ENCODE measurements at places on chromosomes 2 and 18.

DNA sequence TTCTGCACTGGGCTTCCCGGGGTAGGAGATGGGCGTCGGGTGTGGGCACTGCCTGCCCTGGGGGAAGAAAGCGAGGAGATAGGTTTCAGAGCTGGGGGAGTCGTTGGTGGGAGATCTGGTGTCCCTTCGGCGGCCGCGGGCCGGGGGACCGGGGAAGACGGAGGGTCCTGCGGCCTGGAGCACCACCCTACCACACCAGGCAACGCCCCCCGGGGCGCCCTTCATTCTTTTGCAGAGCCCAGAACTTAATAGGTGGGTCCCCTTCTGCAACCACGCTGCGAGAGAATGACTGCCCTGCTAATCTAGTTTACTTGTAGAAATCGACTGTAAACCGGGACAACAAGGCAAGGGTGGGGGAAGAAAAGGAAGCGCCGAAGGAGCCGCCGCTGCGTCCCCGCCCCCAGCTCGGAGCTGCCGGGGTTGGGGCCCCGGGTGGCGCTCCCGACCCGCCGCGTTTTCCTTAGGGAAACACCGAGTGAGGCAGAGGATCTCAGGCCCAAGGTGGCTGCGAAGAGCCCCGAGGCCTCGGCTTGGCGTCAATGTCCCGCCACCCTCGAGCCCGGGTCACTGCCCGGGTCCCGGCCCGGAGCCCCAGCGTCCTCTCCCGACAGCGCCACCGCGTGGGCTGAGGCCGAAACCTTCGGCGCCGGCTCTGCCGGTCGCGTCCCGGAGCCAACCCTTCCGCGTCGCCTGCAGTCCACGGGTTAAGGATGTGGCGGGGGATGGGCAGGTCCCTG is 5.4 kb upstream of the SATB2 start:
- peak; percentile 29 for DNase-seq

- no peak for DNase-seq
These were observed 197.8 kb downstream of the CTIF start for GRCh38 chr18:48736321-48737260.

DNA sequence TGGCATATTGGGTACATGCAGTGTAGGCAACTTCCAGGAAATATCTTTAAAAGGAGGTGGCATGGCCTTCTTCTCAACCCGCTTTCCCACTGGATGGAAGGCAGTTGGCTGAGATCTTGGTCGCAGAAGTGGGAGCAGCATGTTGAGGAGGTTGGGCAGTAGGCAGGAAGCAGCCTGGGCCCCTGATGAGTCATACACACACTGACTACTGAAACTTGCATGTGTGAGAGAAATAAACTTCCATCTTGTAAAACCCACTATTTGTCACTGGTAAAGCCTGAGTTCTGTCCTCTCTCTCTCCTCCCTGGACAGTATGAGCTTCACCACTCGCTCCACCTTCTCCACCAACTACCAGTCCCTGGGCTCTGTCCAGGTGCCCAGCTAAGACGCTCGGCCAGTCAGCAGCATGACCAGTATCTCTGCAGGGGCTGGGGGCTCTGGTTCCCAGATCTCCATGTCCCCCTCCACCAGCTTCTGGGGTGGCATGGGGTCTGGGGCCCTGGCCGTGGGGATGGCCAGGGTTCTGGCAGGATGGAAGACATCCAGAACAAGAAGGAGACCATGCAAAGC is 233.8 kb upstream of the SPRED2 start:
- no peak for DNase-seq

- DNase-seq, result no peak
These were observed 481 bp downstream of the DCDC2C start for GRCh38 chr2:3703757-3704355.

- DNase-seq, result no peak
These were observed 780 bp upstream of the ITGAV start for GRCh38 chr2:186588940-186589611.

DNA sequence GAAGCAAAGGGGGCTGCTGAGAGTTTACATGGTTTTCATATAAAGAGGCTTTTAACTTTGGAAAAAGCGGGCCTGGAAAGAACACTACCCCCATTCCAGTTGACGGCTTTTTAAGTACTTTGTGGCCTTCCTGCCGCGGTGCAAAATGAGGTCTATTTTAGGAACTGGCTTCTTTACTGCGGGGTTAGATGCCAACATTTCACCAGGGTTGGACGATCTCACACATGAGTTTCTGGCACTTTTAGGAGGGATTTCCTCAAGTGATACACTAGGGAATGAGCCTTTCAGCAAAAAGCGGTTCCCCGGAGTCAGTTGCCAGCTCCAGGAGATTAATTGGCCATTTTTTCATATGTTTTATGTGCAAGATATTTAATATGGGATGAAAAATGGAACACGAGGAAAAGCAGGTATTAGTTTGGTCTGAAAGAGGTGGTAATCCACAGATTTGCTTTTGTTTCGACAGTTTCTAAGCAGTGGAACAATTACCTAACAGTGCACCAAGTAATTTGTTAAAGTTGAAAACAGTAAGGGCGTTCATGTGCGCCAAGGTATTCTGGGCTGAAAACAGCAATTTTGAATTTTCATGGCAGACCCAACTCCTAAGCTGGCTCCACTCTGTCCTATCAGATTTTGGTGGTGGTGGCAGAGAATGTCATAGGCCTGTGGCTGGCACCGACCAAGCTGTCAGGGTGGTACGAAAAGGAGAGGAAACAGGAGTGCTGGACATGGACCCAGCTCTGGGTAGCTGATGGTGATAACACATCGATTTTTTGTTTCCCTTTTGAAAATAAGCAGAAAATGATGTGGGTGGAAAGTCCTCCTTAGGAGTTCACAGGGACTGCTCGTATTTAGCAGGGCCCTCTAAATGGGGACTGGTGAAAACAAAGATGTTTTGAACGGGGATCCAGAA is 55.6 kb upstream of the FZD5 start:
- DNase-seq, result no peak

GRCh38 chr2:173584676-173585458 is 230.2 kb downstream of the CDCA7 start:
- no peak for DNase-seq

DNA sequence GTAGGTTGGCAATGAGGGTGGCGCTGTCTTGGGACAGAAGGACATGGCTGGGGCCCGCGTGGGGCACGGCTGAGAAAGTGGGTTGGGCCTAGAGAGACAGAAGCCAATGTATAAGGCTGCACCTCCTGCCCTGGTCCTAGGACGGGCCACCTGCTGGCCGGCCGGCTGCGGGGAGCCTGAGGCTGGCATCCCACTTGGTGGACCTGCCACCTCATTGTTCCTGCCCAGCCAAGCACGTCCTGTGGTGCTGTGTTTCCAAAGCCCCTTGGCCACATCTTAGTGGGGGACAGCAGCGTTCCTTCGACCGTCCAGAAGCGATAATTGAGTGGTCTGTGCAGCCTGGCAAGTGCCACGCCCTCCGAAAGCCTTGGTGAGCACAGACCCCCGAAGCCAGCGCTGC is 223.9 kb downstream of the LDLRAD4 start:
- DNase-seq, result no peak

- DNase-seq, result peak; percentile 62
These were observed 128.7 kb upstream of the L3MBTL4 start for GRCh38 chr18:6543330-6543908.

DNA sequence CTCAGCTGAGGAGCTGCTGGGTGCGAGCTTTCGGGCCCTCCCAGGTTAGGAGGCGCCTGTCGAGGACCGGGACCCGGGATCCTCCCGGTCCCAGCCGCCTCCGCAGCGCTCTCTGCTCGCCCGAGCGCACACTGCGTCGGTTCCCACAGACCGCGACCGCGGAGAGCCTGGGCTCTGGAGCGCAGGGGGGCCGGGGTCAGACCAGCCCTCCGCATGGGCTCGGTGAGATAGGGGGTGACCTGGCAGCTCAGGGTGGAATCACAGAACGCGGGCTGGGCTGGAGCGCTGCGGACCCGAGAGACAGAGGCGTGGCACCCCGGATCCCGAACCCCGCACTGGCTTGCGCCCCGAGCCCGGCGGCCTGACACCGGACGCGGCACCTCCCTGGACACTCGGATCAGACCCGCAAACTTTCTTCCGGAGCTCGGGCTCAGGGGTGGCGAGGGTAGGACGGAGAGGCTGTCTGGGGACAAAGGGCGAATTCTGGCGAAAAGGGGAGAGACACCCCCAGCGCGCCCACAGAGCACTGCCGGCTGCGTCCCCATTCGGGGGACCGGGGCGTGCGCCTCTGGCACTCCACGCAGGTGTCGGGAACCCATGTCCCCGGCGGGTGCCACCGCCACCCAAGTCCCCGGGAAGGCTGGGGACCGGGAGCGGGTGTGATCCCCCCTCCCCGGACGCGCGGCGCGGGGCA is 612 bp downstream of the DIPK1C start:
- DNase-seq, result no peak

- no peak for DNase-seq
These were observed 38.0 kb upstream of the ATL2 start for GRCh38 chr2:38415023-38415422.

DNA sequence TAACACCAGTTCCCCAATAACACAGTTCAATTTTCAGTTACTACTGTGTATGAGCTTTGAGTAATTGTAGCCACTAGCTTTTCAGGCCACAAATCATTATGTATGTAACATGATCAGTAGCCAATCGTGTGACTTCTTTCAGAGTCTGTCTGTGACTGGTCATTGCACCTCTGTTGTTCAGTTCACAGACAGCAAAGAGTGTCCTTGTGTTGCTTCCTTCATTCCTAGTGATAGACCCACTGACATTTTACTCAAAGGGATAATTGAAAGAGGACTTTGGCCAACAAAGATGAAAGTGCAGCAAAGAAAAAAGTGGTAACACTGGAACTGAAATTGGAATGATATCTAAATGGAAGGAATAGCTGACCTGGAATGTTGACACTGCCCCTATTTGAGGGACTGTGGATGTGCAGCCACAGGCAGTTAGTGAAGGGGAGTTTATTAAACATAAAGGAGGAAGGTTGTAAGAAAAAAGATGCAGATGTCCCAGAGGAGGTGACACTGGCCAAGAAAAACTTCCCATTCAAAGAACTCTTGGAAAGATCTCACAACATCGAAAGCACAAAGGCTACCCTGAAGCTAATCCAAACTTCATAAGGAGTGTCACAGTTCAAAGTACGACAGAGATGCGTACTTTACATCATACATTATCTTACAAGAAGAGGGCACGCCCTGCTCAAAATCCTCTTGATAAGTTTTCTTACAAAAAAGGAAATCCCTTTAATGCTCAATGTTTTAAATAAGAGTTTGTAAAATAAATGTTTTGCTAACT is 19.3 kb downstream of the TTC39C start:
- no peak for DNase-seq

DNA sequence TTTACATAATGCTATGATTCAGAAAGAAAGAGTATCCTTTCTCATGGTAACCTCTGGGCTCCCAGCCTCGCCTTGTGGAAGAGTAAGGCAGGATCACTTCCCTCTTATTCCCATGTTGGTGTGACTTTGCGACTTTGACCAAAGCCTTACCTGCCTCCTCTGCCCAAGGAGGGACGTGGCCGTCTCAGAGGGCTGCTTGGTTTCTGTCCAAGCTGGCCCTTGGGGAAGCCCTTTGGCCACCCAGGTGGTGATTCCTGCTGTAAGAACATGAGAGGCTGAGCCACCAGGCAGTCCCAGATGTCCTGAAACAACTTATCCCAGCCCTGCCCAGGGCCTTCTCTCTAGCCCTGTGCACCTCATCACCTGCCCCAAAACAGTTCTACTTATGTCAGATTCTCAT is 6.0 kb downstream of the UGT1A6 start:
- DNase-seq, result no peak

DNA sequence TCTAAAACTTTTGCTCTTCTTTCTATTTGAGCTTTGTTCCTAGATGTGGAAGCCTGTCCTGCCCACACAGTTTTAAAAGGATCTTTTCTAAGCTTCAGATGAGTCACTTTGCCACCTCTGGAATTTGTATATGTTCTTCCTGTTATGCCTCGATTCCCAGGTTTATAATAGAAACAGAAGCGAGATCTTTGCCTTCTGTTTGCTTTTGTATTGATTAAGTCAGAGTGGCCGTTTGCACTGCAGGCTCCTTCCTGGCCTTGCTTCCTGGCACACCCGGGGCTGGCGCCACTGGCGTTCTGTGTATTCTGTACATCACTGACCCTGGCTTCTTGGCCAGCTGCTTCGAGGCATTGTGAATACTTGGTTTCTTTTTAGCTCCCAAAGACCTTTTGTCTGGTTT is 91.8 kb downstream of the MTCL1 start:
- no peak for DNase-seq

DNA sequence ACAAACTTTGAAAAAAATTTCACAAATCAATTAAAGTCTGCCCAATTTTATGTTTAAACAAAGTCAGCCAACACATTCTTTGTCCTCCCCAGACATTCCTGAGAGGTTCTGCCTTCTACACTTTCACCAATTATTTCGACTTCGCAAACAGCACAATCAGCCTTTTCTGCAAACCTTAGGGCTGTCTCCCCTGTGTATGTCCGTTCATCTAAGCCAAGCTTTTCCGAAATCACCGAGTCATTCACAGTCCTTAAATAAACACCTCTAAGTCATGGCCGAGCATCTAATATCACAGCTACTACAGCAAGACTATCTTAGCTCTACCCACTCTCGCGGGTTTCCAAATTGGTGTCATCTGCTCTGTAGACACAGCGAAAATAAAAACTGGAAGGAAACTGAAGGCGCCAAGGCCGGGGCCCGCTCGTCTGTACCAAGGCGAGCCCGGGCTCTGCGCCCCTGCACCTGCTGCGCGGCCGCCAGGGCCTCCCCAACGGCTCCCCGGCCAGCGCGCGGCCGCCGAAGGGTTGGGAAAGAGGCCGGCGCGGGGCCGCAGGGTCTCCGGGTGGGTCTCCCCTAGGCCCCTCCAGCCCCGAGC is 730 bp downstream of the ODC1 start:
- DNase-seq, result peak; percentile 43

GRCh38 chr2:138502255-138503086 is 901 bp downstream of the SPOPL start:
- no peak for DNase-seq

GRCh38 chr2:85481818-85482777 is 56.9 kb upstream of the MAT2A start:
- no peak for DNase-seq

DNA sequence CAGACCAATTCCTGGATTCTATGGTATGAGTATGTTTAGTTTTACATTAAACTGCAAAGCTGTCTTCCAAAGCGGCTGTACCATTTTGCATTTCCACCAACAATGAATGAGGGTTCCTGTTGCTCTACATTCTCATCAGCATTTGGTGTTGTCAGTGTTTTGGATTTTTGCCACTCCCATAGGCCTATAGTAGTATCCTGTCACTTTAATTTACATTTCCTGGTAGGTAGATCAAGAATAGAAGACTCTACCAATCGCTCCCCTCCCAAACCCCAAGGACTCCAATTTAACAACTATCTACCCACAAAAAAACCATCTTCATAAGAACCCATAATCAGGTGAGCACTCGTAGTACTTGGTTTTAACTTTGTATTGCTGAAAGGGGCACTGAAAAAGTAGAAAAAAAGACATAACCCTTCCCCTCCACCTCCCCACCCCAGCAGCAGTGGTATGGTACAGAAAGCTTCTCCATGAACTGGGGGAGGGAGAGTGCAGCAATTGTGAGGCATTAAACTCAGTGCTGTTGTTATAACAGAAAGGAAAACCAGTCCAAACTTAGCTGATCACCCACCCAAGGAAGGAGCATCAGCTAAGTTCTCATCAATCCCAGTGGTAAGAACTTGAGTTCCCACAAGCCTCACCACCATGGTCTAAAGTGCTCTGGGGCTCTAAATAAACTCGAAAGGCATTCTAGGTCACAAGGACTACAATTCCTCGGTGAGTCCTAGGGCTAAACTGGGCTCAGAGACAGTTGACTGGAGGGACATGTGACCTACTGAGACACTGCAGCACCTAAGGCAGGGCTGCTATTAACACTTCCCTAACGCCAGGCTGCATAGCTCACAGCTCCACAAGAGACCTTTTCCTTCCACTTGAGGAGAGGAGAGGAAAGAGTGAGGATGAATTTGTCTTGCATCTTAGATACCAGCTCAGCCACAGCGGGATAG is 35.5 kb upstream of the CYTIP start:
- DNase-seq, result no peak

GRCh38 chr2:71605781-71606241 is 152.4 kb downstream of the DYSF start:
- DNase-seq, result peak; percentile 74
